Stimulated activated CD4-positive, alpha-beta T cell treated with anti-CD3 and anti-CD28 coated beads, TNF-alpha, amount 100 ng/mL, for 1 hour (primary cell): ENCODE measurements at places on chromosomes 1 and 21.
A peak's percentile ranks its signal among the peaks of the same experiment; 100 is the strongest.

- DNase-seq, result no peak
Observed at GRCh38 chr21:26168371-26168770, 2.2 kb downstream of the APP start.

- DNase-seq, result no peak
Observed at GRCh38 chr1:181152892-181153633, 64.6 kb downstream of the IER5 start.

DNA sequence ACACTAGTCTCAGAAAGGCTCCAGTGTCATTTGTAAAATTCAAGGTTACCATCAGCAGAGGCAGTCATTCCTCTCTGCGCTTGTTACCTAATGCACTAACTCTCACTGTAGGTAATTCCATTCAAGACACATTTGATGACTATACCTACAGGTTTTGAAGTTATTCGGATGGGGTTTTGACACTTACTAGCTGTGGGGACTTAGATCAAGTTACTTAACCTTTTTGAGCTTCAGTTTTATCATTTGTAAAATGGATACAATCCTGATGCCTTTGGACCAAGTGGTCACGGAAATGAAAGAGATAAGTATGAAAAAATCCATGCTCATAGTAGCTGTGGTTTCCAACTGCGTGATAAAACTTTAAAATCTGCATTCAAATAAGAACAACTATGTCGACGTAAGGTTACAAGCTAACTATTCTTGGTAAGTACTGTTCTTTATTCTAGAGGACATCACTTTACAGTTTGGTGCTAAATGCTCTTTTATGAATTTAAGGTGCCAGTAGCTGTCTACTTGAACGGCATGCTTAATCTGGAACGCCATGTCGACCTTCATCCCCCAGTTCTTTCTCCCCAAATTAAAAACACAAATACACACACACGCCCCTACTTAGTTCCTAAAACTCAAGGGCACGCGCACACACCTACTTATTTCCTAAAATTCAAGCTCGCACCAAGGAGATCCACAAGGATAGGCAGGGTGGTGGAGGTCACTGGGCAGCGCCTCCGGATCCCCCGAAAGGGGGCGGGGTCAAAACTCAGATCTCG, 550 bp upstream of the NFYC start:
- DNase-seq, result no peak

DNA sequence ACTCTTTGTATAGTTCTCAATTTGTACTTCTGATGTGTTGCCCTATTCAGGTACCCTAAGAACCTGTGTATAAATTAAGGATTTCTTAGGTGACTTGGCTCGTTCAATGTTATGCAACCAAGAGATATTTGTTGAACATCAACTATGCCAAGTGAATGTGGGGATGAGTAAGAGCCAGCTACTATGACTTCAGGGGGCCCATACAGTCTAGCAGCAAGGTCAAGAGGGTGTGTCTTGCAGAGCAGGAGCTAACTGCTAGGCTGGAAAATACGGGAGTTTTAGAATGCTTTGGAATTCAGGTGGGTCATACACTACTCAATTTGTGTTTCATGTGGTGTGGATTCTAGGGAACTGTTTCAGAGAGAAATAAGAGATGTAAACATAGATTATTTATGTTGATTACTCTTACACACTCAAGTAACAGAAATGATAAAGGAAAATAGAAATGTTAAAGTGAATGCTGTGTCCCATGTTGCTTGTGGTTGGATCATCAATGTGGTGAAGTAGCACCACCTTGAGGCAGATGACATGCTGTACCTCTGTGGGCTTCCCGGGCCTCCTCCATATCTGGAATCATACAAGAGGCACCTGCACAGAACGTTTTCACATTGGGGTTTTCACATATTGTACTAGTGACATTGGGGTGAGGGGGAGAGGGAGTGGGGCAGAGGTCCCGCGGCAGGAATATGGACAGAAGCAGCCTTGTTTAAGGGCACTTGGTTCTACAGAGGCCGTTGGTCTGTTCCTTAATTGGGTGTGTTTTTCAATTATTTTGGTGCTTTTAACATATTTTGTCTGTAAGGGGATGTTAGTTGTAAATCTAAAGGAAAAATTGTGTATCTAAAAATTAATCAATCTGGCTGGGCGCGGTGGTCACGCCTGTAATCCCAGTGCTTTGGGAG, 12.4 kb downstream of the ARPC5 start:
- DNase-seq, result no peak

- DNase-seq, result no peak
Observed at GRCh38 chr1:3641046-3641760, 8.7 kb downstream of the WRAP73 start.

GRCh38 chr1:24554714-24555113, 1.2 kb upstream of the NCMAP start:
- DNase-seq, result no peak

GRCh38 chr1:41353744-41354143, 7.5 kb upstream of the FOXO6 start:
- DNase-seq, result no peak

GRCh38 chr1:235552146-235552716, 48.0 kb upstream of the B3GALNT2 start:
- DNase-seq, result no peak

DNA sequence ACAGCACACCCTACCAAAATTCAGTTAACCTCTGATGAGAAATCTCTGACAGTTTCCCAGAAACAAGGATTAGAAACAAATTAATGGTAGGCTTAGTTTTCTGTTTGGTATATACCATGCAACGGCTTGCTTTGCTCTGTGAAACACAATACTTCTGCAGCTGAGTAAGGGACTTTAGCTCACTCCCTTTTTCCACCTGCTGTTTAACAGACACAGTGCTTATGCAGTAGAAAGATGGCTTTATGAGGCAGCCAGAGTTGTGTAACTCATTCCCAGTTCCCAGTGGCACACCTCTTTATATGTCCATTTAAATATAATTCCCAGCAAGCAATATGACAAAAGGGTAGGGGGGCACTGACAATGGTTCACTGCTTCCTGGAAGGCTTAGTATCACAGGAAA, 124.0 kb downstream of the PIGK start:
- DNase-seq, result no peak

DNA sequence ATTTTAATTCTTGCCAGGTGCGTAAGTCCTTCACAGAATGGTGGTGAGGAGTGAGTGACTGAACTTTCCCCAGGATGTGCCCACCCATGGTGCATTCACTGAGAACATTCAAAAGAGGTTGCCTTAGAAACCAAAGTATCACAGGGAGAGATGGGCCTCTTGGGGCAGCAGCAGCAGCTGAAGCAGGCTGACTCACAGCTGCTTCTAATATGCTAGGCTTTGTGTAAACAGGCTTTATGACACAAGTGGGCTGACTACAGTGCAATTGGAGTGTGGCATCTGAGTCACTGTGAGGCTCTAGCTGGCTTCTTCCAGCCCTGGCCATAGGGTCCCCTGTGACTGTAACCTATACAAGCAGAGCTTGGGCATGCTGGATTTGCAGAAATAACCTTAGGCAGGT, 12.6 kb downstream of the PIGP start:
- no peak for DNase-seq

DNA sequence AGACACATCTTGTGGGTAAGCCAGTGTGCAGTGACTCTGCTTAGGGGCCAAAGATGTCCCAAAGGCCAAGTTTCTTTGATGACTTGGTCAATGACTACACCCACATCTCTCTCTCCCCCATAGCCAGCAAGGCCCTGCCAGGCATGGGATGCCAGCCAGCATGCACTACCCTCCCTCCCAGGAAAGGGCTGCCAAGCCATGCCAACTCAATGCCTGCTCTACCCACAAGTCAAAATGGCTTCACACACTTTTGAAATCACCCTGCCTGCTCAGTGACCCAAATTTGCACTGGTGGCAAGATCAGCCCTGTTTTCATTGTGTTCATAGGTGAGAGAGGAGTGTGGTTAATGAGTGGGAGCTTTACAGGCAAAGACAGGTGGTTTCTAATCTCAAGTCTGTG, 112.5 kb downstream of the MATN1 start:
- no peak for DNase-seq

GRCh38 chr1:36528361-36529349, 45.9 kb upstream of the CSF3R start:
- DNase-seq, result no peak

GRCh38 chr1:197618061-197618460, 157.2 kb downstream of the DENND1B start:
- DNase-seq, result no peak

DNA sequence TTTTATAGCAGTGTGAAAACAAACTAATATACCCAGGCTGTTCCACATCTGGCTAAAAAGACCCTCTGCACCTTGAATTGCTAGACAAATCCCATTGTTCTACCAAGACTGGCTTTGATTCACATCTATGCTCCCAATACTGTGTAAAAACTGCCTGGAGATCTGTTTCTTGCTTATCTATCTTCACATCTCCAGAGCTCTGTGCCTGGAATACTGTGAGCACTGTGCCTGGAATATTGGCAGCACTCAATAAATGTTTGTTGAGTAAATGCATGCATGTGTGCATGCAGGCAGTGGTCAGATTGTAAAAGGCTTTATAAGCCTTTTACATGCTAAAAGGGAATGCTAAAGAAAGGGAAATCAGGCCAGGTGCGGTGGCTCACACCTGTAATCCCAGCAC, 75.5 kb upstream of the APP start:
- DNase-seq, result no peak

GRCh38 chr1:40796939-40797667, 13.5 kb downstream of the KCNQ4 start:
- DNase-seq, result no peak

DNA sequence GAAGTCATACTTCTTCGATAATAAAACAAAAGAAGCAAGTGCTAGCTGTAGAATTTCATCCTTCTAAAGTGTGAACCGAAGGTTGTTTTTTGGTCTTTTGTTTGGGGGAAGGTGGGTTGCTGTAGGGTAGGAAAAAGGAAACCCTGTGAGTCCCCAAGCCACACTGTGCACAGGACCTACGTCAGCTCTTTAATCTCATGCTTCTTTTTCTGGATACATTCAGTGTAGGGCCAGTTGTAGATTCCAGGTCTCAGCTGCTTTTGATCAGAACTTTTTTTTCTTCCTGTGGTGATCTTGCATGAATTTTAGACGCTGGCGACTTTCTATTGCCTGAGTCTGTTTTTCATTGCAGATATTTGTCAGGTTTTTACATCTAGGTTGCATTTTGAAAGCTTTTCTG, 40.2 kb downstream of the BCL9 start:
- DNase-seq, result no peak

DNA sequence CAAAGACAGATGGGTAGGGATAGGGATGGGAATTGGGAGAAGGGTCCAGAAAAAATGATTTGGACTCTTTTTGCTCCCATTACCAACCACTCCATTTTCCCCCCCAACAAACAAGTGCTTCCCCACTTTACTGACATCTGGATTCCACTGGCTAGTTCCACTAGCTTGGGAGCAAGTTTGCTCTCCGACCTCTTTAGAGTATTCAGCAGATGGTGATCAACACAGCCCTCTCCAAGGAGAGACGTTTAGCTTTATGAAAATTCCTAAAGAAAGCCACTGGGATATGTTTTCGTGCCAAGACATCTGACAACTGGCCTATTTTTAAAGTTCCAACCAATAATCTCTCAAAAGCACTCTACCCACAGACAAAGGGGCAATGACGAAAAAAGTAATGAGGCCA, 50.3 kb downstream of the ITPKB start:
- DNase-seq, result no peak

- peak; percentile 47 for DNase-seq
Observed at GRCh38 chr1:108199781-108200686, at the start of gene SLC25A24. Gene SLC25A24 (minus strand): TSS chr1:108200343. CDS start chr1:108200138, 205 bp downstream.

DNA sequence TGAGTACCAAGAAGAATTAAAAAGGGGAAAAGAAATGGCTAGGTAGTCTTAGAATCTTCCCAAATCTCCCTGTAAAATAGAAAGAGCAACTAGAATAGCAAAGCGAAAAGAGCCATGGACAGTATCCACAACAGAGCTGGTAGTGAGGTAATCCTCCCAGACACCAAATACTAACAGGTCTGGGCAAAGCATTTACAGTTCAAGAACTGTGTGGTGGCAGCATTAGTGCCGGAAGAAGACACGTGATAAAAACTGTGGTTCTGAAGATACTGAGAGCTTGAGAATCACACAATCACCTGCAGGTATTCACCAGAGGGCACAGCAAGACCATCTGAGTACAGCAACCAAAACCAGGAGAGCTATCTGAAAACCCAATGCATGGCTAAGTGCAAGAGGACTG, 31.8 kb upstream of the OLIG2 start:
- no peak for DNase-seq

DNA sequence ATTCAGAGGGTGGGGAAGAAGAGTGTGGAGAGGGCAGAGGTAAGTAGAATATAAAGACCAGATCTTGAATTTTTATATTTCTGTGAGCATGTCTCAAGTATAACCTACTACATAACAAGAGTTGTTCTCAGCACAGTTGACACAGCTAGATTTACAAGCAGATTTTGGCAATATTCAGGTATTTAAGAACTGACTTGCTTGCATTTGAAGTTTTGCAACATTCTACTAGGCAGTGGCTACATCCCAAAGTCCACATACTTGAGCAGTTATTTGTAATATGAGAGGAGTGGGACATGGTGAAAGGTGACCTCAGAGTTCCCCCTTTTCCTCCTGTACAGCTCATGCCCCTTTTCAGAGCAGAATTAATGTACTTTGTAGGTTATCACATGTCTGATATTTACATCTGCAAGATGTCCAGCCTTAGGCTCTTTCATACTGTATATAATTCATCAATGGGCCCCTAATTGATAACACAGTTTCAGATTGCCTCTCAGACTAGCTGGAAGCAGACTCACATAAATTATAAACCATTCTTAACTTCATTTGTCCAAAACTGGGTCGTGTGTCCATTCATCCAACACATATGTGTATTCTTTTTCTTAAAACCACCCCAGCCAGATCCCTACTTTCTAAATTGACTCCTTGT, 136.7 kb upstream of the RAVER2 start:
- DNase-seq, result no peak

GRCh38 chr1:109113590-109114341, at the start of gene ELAPOR1:
Gene ELAPOR1 (plus strand): TSS chr1:109114115. CDS start chr1:109114184, 69 bp downstream.
- DNase-seq, result peak; percentile 61

- no peak for DNase-seq
Observed at GRCh38 chr1:212967801-212968200, 17.5 kb downstream of the VASH2 start.

DNA sequence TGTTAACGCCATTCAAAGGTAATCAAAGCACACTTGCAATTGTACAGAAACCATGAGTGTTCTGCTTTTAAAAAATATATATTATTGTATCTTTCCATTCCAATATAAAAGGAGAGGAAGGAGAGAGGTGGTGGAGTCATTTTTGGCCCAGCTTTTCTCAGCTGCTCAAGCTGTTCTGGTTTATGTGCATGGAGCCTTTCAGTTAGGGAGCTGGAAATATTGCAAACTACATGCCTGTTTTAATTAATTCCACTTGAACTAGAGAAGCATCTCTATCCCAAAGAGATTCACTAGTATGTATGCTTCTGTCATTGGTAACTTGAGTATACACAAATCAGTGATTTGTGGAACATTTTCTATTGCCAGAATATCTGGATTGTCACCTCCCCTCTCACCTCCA, 28.5 kb upstream of the C1orf105 start:
- no peak for DNase-seq
